ENCODE measurements at places on chromosomes 4 and X. TPM values are rescaled to one million over a fixed set of nuclear protein-coding genes. Genes with fewer than 3 reads are reported as not detected.

DNA sequence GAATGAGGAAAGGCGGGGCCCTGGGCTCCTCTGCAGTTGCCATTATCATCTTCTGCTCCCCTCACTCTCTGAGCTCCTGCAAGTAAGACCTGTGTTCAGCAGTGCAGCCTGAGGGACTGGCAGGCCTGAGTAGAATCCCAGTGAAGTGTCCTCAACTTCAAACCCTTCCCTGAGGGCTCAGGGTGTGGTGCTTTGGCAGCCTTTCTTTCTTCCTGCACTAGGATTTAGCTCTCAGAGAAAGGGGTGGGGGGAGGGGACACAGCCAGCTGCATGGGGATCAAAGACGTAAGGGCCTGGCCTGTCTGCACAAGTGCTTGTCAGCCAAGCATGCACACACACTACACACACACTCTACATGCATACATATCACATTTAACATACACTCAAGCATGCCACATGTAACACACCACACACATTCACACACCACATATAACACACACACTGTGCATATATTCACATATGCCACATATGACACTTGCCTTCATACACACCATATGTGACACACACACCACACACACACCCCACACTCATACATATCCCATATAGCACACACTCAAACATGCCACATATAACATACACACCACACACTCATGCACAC lies 223.4 kb upstream of the RPL34 start:
- no peak for DNase-seq

DNA sequence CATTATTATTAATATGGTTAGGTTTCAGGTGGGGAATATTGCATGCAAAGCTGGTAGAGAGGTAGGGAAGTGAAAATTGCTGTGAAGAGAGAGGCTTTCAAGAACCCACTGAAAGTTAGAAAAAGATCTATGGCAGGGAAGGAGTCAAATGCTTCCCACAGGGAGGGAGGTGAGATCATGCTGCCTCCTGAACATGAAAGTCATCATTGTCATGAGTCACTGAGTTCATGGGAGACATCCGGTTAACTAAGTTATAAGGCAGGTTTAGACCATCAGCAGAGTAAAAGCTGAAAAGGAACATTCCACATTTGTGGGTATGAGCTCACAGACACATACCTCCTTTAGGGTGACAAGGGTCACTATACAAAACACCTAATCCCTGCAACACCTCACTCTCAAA lies 16.2 kb downstream of the GATB start:
- DNase-seq = no peak

VCX2 gene
- not detected for total RNA-seq

- DNase-seq = no peak
Measured at GRCh38 chrX:15299941-15300851, 15.2 kb downstream of the ASB11 start.

DNA sequence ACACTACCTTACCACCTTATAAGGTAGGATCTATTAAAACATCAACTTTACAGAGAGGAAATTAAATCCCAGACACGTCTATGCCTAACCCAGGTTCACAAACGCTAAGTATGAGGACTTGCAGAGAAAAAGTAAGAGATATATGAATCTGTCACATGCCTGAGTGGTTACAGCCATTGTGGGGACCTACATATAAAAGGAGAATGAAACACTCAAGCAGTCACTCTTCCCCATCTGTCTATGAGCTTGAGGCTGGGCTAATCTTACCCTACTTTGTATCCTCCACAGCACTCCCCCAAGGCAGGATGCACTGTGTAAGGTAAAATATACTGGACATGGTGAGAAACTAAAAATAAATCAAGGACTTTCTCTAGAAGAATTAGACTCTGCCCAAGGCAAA lies 339.9 kb downstream of the HNRNPD start:
- no peak for DNase-seq

DNA sequence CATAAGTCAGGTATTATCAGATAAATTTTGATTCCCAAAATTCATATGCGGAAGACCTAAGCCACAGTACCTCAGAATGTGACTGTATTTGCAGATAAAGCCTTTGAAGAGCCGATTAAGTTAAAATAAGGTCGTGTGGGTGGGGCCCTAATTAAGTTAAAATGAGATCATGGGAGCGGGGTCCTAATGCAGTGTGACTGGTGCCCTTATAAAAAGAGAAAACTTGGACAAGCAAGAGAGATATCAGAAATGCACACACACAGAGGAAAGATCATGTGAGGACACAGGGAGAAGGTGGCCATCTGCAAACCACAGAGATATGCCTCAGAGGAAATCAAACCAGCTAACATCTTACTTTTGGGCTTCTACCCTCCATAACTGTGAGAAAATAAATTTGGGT lies 236.1 kb downstream of the FBXO8 start:
- no peak for DNase-seq

DNA sequence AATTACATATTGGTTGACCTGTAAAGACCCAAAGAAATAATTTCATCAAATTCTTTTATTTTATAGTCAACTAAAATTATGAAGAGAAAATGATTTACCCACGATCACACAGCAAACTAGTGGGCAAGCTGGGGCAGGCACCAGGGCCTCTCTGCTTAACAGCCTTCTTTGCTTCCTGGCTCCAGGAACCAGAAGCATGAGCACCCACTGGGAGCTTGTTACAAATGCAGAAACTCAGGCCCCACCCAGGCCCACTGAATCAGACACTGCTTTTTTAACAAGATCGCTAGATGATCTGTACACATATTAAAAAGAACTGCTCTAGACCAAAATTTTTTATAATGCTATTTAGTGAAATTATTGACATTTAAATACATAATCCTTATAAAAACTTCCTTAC lies 95.0 kb downstream of the GEMIN8 start:
- DNase-seq = no peak

GRCh38 chrX:103878466-103879122 lies 46.5 kb upstream of the RAB9B start:
- DNase-seq = no peak

DNA sequence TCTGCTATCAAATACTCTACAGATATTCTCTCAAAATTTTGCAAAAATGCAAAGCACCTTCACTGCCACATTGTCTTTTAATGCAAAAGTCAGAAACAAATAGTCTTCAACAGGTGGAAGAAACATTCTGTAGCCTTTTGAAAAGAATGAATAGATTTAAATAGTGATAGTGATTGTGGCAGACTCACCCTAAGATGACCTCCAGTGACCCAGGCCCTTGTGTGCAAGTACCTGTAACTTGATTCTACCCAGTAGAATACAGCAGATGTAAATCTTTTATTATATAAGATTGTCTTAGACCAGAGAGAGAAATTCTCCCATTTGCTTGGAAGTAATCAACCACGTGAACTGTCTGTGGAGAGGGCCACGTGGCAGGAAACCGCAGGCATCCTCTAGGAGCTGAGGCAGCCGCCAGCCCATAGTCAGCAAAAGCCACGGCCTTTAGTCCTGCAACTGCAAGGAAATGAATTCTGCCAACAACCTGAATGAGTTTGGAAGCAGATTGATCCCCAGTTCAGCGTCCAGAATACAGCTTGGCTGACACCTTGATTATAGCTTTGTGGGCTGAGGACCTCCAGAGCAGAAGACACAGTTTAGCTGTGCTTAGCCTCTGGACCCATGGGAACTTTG lies 272.5 kb downstream of the ARHGAP10 start:
- no peak for DNase-seq
